Stimulated activated CD8-positive, alpha-beta memory T cell treated with anti-CD3 and anti-CD28 coated beads, Interleukin-4, amount 100 ng/mL, for 1 hour (primary cell): ENCODE measurements at places on chromosomes 7 and 10.

GRCh38 chr10:29603223-29603896, 31.4 kb downstream of the SVIL start:
- no peak for DNase-seq

DNA sequence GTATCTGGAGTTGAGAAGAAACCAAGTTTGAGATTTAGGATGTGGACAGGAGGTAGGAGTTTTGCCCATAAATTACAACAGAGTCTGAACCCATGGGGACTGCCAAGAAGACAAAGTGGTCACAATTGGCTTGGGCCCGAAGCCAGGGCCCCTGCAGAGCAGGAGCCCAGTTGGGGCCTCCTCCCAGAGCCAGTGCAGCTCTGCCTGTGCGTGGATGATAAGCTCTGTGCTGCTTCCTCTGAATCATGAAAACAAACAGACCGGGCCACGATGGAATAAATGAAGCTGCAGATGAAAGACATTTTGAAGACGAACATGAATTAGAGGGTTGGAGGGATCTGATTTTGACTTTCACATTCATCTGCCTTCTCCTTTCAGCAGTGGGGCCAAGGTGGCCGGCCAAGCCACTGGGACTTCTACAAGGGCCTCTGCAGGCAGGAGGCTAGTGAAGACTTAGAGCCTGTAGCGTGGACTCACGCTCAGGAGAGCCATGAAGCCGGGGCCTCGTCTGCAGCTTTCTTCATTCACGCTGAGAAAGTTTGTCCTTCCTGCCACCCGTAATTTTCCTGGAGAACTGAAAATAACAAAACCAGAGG, 156.8 kb upstream of the LYZL1 start:
- no peak for DNase-seq

- DNase-seq = no peak
These were observed 84.2 kb upstream of the CREB5 start for GRCh38 chr7:28328146-28328545.

DNA sequence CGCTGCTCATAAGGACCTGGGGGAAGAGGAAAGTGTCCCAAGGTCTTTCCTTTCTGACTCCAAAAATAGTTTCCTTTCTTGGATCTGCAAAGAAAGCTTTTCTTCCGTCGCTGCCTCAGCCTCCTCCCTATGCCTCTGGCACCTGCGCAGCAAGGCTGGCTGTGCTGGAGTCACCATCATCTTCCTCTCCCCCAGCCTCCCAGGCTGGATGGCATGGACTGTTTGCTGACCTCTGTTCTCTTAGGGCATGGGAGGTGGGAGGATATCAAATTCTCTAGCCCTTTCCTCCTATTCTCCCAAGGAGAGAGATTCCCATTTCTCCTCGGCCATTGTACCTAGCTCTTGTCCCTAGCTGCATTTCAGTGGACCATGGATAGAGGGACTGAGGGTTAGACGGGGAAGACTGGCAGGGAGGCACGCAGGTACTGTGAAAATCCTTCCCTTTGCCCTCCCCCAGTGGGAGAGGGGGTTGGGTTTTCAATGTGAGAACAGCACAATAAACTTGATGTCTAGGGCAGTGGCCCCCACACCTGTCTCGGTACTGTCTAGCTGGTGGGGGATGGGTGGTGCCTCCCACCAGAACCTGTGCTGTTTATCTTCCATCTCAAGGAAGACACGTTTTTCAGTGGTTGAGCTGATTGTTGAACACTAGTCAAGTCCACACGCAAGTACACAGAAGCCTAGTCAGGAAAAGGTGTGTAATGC, 2.6 kb downstream of the PPP1R35 start:
- DNase-seq = no peak

- DNase-seq = no peak
These were observed 173.6 kb downstream of the ADAM12 start for GRCh38 chr10:126214679-126215078.

DNA sequence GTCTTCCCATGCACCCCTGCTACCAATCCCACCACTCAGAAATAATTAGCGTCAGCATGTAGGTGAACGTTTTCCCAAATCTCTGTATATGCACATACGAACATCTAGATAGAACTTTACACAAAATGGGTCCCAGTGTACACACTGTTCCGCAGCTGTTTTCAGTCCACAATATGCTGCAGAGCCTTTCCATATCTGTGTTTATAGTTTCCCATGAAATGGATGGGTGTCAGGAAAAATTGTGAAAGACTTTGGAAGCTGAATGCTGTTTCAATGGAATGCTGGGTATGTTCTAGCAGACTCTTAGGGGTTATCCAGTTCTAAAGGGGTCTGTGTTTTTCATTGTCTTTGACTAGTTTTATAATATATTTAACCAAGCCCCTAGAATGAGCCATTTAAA, 13.8 kb downstream of the GRK5 start:
- DNase-seq = no peak

- no peak for DNase-seq
These were observed 11.7 kb downstream of the CPEB3 start for GRCh38 chr10:92278996-92279696.

- no peak for DNase-seq
These were observed 26.4 kb downstream of the CHST15 start for GRCh38 chr10:124066781-124067714.
